Activated CD4-positive, alpha-beta T cell treated with anti-CD3 and anti-CD28 coated beads, Interleukin-2, amount 50 U/mL, for 16 hours (primary cell): ENCODE measurements at places on chromosomes 4 and X.
A peak's percentile ranks its signal among the peaks of the same experiment; 100 is the strongest.

DNA sequence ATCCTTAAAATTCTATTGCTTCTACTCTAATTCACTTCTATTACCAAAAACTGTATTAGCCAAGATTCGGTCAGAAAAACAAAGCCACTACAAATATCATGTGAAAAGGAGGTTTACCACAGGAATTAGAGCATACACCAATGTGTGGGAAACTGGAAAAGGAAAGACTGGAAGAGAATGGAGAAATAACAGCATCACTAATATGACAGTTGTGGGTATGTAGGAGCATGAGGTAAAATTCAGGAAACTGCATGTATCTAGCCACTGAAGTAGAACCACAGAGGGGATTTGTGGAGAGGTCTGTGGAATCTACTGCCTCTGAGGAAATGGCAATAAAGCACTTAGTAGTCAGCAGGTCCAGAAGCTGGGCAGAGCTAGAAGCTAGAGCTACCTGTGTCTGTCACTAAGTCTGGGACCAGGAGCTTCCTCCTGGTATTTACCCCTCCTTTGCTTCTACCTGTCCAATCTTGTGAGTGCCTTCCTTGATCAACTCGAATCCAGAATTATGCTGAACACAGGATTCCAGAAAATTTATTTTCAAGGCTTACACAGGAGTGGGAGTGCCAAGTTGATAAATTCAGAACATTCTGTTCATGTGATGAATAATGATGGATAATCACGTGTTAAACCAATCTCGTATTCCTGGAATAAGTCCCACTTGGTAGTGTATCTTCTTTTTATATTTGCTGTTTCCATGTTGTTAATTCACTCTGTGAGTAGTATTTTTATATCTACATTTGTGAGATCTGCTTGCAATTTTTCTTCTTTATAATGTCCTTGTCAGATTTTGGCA lies 52.6 kb downstream of the NAF1 start:
- no peak for DNase-seq

GRCh38 chrX:635428-636090 lies 5.0 kb downstream of the SHOX start:
- DNase-seq, result no peak

GRCh38 chr4:184790826-184791225 lies 34.9 kb downstream of the ACSL1 start:
- DNase-seq, result no peak

DNA sequence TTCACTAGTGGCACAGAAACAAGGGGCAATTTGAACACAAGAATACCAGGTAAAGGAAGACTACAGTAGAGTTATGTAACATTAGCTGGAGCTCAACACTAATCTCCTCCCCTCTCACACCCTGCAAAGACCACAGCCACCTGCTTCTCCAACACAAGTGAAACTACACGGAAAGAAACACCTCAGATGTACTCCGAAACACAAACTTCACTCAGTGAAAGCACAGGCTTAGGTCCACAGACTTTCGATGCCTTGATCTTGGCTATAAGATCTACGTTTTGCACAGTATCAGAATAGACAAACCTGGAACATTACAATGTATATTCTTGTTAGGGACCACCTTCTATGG lies 7.6 kb downstream of the ACSL1 start:
- DNase-seq, result no peak

DNA sequence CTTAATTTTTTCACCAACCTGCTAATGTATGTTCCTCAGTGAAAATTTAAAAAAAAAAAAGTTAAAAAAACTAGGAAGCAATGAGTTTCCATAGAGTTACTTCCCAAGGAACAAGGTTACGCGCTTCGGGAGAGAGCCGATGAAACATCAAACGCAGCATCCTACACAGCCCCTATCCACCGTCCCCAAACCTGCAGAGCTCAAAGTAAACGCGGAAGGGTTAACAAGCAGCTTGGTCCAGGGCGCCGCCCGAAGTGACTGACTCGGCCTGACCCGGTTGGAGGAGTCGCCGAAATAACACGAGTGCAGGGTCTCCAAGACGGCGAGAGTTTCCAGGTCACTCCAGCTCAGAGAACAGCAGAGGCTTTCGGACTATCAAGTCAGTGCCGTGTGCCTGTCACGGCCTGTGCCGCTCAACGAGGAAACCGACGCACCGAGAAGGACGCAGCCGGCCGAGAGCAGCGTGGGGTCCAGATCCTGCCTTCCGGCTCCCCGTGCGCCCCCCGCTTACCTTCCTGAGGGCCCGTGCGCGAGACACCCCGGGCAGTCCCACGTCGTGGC lies 512 bp downstream of the NOP14 start:
- DNase-seq, result peak; percentile 56

DNA sequence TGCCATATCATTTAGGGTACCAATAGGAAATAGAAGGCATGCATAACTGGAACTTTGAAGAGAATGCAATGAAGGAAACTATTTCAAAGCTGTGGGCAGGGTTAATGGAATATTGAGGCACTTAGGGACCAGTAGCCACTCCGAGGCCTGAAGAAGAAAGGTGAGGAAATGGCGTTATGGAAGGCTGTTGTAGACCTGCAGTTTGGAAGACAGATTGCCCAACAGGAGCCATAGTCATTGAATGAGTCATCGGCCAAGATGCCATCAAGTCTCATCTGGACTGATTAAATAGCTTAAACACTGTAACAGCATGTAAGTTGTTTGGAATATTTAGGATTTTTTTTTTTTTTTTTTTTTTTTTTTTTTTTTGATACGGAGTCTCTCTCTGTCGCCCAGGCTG lies 11.6 kb downstream of the CXCL13 start:
- no peak for DNase-seq

- no peak for DNase-seq
Observed at GRCh38 chr4:57363346-57363745, 253.2 kb upstream of the IGFBP7 start.

- DNase-seq, result no peak
Observed at GRCh38 chr4:61882381-61882780, 682.3 kb downstream of the ADGRL3 start.

GRCh38 chrX:87525771-87526229 lies 8.2 kb downstream of the KLHL4 start:
- peak; percentile 4 for DNase-seq

DNA sequence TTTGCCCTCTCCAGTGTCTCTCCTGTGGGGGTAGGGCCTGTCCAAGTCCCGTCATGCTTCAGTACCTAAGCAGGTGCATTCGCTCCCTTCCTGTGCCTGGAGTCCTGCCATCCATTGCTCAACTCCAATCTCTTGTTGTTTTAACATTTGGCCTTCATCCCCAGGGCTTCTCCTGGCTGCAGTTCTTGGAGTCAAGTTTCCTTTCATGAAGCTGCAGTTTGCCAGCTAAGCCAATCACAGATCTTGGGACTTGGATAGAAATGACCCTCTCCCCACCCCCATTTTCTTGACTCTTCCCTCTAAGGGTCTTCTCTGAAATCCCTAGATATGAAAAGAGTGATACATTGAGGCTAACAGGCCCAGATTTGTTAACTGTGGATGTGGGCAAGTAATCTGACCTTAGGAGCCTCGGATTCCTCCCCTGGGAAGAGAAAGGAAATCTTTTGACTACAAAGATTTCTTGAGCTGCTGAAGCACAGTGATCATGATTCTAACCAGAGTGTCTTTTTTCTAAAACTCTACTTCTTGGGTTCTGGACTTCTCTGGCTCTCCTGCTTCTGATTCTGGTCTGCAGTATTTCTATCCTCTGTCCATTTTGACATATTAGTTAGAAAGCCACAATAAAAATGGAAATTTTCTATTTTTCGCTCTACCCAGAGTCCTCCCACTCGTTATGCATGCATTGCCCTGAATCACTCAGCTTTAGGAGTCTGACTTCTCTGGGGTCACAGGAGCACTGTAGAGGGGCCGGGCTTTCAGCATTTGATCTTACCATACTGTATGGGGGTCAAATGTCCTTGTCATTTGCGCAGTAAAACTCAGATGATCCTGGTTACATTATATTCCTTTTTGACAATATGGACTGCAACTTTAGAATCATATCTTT lies 61.0 kb downstream of the CHRNA9 start:
- DNase-seq, result no peak
